ENCODE measurements at places on chromosomes 4 and X.

GRCh38 chr4:38724475-38724808 is 58.3 kb downstream of the TLR10 start:
- DNase-seq, result no peak

DNA sequence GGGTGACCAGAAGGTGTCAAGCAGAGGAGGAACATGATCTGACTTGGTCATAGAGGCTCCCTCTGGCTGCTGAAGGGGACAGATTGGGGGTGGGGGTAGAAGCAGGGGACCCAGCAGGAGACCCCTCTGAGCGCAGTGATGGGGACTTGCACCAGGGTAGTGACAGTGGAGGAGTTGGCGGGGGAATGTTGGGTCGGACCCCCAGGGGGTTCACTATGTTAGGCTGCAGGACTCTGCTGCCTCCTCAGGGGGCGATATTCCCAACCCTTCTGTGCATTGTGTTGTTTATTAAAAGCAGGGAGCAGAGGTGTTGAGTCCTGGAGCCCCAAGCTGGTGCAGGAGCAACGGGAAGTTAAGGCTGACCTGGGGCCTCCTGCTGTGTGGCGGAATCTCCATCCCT is 8.8 kb downstream of the WDR13 start:
- DNase-seq, result no peak

DNA sequence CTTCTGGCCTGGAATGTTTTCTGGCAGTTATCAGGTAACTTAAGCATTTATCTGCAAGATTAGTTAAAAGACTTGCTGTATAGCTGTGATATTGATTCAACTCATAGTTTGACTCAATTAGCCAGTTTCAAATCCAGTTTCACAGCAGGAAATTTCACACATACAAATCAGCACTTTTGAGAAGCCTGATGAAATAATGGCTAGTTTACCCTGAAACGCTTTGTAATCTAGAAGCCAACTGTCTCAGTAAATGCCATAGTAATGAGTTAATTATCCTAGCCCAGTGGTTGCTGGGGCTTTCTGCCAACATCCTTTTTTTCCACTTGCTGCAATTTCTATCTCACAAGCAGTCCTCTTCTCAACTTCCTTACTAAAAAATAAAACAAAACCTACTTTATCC is 53.1 kb downstream of the ARHGEF38 start:
- DNase-seq, result no peak

DNA sequence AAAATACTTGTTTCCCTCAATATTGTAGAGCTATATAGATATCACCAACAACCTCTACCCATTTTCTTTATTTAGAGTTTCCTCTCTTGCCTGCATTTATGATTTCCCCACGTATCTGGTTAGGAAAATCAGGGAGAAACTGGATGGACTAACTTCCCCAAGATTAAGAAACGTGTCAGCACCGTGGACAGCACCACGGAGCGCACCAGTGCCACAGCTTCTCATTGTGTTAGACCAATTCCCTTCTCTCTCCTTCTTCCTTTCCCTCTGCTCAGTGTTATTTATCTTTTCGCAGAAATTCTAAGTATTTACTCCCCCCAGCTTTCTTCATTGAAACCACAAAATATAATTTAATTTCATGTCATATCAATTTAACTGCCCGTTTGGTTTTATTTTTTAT is 568.6 kb upstream of the BOD1L1 start:
- no peak for DNase-seq

GRCh38 chrX:140765043-140765784 is 55.7 kb downstream of the LINC00632 start:
- DNase-seq, result no peak

- DNase-seq, result no peak
Observed at GRCh38 chrX:82627568-82627967, 880.5 kb upstream of the POU3F4 start.

DNA sequence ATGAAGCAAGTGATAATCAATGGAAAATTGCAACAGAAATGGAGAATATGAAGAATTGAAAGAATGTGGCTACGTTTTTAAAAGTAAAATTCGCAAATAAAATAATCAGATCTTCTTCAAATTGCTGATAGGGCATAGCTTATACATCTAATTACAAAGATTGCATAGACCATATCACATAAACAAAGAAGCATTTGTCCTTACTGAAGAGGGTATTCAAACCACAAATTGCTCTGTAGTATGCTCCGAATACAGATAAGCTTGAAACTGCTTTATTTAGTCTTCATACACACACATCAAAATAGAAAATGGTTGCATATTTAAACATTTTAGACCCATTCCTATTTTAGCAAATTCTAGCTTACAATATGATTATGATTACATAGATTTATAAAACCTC is 206.7 kb upstream of the SLIT2 start:
- no peak for DNase-seq

GRCh38 chr4:42642101-42642797 is 14.7 kb downstream of the ATP8A1 start:
- no peak for DNase-seq

DNA sequence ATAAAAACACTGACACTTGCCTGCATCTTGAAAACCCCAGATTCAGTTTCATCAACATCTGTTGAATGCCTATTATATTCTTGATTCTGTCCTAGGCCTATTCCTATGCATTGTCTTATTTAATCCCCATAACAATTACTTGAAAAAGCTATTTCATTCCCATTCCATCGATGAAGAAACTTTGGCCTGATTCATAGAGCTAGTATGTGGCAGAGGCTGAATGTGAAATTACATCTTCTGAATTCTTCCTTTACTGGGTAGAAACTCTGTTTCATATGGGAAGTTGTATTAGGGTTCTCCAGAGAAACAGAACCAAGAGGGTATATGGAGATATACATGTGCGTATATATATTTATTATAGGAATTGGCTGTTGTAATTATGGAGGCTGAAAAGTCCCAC is 35.0 kb upstream of the SLC4A4 start:
- DNase-seq, result no peak

DNA sequence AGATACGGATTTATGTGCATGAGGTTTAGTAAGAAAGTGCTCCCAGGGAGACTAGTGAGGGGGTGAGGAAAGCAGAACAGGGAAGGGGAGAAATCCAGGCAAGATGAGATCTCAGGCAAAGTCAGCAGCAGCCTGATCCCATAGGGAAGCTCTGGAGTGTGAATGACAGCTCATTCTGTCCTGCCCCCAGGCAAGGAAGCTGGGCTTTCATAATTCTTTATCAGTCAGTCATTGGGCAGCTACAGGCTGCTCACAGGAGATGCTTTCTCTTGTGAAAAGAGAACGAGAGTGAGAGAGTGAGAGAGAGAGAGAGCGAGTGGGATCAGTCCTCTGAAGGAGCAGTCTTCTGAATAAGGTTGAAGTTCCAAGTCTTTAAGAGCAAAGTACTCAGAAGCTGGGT is 48.1 kb downstream of the SRPX start:
- DNase-seq, result no peak

DNA sequence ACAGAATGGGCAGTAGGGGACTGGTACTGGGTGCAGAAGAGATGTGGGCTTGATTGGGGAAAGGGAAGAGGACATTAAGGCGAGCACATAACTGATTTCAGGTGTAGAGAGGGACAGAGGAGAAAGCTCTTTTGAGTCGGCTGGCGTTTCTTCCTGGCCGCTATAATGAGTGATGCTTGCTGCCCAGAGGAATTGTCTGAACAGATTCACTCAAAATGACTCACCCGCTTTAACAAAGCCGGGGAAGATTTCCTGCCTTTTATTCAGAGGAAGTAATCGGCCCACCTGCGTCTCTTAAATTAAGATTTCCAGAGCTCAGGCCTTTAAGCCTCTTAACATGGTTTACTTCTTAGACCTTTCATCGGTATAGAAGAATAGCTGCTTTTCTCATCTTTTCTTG is 102.1 kb upstream of the AP1S2 start:
- no peak for DNase-seq

DNA sequence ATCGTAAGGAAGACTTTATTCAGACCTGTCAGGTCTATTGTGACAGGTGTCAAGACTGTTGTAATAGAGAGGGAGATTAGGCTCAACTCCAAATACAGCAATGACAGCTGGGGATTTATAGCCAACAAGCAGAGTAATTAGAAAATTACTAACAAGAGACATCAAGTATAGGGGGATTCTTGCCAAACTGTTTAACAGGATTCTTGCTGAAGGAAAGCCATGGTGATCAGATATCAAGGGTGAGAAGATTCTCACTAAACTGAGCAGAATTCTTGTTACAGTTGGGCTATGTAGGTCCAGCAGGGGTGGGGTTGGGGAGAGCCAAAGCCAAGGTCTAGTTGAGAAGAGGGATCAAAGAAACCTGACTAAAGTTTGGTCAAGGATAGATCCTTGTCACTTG is 461.0 kb upstream of the GALNT7 start:
- DNase-seq, result no peak

GRCh38 chr4:2570551-2571222 is 34.2 kb downstream of the FAM193A start:
- peak; percentile 45 for DNase-seq

- no peak for DNase-seq
Observed at GRCh38 chrX:1165535-1166196, 46.8 kb downstream of the CRLF2 start.

GRCh38 chr4:106868381-106869035 is 167.6 kb downstream of the DKK2 start:
- DNase-seq, result no peak

- peak; percentile 83 for DNase-seq
Observed at GRCh38 chrX:17736856-17737709, at the start of gene SCML1. Gene SCML1, plus strand, starts transcription at chrX:17737493. Its CDS starts 6,694 bp downstream, at chrX:17744187.

DNA sequence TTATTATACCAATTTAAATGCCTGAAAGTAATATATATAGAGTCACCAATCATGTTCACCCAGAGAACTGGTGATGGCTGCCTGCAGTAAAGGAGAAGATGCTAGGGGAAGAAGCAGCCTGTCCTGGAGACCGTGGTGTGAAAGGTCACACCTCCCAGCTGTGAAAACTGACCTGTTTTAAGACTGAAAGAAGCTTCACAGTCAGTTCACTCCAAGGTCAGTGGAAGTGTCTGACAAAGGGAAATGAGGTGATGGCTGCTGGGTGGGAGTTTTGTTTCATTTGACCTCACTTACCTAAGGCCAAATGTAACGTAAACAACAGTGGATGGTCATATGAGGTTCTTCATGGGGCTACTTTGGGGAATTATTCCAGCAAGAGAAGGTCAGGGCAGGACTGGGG is 352.1 kb upstream of the GATB start:
- DNase-seq, result no peak

- DNase-seq, result no peak
Observed at GRCh38 chrX:370244-370962, 16.3 kb downstream of the PPP2R3B start.

- no peak for DNase-seq
Observed at GRCh38 chr4:101299899-101300540, 47.3 kb downstream of the PPP3CA start.

DNA sequence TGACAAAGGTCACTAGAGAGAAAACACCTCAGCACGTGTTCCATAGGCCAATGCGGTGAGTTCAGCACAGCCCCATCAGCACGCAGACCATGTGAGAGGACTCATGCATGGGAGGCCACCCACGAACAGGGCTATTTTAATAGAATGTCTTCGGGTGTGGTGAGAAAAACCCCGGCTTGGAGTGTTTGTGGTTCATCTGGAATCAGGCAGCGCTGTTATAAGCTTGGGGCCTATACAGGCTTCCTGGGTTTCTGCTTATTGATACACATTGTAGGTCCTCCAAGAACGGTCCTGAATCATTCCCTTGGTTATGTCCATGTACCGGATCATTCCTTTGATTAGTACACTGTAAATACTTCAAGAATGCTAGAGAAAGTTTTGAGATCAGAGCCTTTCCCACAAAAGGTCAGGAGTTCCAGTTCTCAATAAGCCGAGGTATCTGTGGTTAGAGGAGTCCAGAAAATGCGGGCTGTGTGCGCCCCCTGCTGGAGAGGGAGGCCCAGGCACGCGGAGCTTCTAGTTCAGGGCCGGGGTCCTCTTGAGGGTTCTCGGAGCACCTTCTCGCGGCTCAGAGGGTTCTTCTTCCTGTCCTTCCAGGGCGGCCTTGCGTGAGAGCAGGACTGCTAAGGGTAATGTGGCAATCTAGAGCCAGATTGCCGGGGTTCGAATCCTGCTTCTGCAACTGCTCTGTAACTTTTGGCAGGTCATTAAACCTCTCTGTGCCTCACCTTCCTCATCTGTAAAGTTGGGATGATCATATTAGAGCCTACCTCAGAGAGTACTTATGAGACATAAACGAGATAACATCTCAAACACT is 51.8 kb downstream of the TLR10 start:
- DNase-seq, result peak; percentile 65

- no peak for DNase-seq
Observed at GRCh38 chr4:99027304-99027703, 31.8 kb downstream of the METAP1 start.

DNA sequence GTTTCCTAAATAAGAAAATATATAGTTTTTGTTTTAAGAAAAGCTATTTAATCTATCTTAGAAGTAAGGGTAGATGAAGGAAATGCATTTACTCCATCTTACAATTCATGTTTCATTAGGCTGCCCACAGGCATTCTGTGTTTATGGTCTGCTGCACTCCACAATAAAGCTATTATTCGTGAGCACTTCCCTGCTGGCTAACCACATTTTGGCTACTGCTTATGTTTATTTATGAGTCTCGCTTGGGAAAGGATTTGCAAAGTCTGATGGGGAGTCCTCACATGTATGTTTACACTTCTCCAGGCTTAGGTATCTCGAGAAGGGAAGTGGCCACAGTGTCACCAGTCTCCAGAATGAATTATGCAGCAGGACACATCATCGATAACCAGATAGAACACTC is 260.8 kb upstream of the VCX start:
- DNase-seq, result no peak

DNA sequence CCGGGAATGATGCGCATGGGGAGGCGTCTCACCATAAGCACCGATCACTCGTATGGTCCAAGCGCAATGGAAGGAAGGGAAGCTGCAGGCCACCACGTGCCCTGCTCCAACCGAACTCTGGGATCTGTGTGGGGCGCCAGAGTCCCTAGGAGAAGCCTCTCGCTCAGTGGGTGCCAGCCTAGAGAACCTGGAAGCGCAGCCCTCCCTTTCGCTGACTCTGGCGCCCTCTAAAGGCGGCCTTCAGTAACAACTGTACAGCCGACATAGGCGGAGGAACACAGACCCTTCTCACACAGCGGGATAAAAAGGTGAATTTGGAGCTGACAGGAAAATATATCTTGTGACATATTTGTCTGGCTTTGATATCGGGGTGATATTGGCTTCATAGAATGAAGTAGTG is 76.0 kb downstream of the INTS6L start:
- DNase-seq, result no peak

- no peak for DNase-seq
Observed at GRCh38 chr4:34157547-34157946, 2086.8 kb downstream of the ARAP2 start.

DNA sequence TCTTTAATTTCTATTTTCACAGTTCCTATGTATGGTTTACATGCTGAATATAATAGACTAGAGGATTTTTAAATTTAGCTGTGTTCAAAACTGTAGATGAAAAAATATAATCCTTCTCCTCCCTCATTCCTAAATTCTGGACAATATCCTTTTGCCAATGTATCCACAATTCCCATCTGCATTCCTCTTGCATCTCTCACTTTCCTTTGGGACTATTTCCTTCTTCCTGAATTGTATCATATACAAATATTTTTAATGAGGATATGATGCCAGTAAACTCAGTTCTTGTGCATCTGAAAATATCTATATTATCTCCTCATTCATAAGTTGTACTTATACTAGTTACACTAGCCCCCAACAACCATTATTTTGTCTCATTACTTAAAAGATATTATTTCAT is 46.7 kb downstream of the DDX60L start:
- no peak for DNase-seq
